ENCODE measurements at places on chromosomes 4 and X.

GRCh38 chr4:110193822-110194761, 4.3 kb downstream of the ELOVL6 start:
- DNase-seq = peak; percentile 85

GRCh38 chrX:13101441-13102139, 57.2 kb upstream of the FAM9C start:
- no peak for DNase-seq

- no peak for DNase-seq
These were observed 50.8 kb downstream of the ANXA3 start for GRCh38 chr4:78602334-78602733.

DNA sequence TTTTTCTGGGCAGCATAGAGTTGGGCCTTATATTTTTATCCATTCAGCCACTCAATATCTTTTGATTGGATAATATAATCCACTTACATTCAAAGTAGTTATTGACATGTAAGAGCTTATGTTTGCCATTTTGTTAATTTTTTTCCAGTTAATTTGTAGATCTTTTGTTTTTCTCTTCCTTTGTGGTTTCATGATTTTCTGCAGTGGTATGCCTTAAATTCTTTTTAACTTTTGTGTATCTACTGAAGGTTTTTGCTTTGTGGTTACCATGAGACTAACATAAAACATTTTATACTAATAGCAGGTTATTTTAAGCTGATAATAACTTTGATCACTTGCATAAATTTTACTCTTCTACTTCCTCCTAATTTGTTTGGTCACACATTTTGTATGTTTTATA, 140.8 kb upstream of the GATB start:
- DNase-seq = no peak

GRCh38 chr4:124334119-124334518, 378.4 kb downstream of the ANKRD50 start:
- DNase-seq = peak; percentile 61

- DNase-seq = no peak
These were observed 708.9 kb upstream of the HS3ST1 start for GRCh38 chr4:12137575-12137974.

DNA sequence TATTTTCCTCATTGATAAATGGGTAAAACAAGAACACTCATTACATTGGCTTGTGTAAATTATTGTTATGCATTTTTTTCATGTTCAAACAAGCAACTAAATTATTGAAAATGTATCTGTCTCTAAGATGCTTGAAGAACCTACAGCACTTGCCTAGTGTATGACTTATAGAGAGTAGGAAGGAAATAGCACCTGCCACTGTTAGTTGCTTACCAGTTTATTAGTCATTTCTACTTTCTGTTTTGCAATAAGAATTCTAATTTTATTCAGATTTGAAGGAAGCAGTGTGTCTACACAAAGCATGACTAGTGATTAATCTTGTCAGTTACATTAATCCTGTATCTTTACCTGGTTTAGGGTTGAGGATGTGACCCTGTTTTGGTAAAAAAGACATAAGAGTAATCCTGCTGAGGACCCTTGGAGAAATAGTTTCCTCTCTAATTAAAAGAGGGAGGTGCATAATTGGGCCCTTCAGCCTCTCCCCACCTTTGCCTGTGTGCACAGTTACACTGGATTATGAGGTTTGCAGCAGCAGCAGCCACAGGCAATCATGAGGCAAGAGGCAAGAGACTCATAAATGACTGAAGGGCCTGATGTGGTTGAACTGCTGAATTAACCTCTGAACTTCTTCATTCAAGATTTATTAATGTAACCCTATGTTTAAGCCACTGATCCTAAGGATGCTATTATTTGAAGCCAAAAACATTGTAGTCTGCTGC, 1202.1 kb downstream of the ADGRL3 start:
- DNase-seq = no peak

Measured in AG04449 (cell line).